ENCODE measurements at places on chromosomes 7 and 10. TPM values are rescaled to one million over a fixed set of nuclear protein-coding genes. Genes with fewer than 3 reads are reported as not detected.

DNA sequence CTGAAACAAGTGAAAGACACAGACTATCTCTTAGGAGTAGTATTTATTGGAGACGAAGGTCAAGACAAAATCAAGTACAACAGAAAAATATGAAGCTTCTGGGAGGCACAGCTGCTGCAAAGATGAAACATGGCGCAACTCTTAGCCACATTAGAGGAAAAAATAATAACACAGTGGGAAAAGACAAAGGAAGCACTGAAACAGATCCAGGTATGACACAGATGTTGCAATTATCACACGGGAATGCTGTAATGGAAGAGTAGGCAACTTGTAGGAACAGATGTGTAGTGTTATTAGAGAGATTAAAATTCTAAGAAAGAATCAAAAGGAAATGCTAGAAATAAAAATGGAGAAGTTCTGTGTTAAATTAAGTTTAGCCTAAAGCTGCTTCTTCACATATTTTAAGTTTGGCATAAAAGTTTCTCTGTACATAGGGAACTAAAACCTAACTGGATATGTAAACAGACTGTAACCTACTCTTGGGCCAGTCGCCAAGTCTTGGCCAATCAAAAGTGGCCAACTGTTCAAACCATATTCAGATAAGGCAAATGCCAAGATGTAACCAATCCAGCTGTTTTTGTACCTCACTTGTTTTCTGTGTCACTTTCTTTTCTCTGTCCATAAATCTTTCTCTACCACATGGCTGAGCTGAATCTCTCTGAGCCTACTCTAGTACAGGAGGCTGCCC is 1132.0 kb upstream of the LRRTM3 start:
- no peak for DNase-seq

DNA sequence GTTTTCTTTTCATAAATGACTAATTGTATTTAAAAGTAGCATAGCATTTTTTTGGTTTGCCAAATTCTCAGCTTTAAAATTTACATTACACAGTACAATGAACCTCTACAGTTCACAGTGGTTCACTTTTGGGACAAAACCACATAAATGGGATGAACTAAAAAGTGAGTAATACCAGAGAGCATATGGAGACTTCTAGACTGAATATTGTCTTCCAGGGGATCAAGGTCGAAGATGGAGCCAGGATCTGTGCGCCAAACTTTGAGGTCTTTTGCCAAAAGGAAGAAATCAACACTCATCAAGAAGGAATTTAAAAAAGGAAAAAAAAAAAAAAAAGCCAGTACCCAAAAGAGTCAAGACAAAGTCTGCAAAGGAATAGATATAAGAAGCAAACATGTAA is 87.5 kb downstream of the NEBL start:
- DNase-seq, result no peak

DNA sequence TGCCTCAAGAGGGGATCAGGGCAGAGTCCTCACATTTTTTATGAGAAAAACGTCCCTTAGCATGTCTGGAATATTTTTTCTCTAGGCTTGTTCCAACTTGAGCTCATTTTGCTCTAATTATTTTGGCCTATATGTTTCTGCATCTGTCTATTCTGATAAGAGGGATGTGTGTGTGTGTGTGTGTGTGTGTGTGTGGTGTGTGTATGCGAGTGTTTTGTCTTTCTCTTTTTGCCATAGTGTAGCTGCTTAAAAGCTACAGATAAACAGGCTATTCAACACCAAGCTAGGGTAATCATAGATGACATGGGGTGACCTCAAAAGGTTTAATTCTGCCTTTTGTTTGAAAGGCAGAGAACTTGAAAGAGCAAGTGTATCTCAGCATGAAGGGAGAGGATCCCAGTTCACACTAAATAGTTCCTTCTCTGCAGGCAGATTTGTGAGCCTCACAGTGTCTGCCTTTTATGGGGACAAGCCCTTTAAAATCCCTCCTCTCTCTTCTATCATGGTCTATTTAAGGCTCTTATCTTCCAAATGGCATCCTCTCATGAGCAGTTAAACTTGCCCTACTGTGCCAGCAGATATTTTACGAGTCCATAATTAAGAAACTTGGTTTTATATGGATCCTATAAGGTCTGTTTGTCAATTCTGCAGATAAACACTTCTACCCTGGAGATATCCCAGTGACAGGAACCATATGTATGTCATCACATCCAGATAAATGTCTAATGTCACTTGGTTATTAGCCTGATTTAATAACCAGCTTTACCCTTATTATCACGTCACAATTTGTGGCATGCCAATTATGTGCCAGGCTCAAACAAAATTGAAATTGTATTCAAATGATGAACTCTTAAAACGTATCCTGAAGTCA is 202.9 kb upstream of the MTPN start:
- DNase-seq, result no peak

DNA sequence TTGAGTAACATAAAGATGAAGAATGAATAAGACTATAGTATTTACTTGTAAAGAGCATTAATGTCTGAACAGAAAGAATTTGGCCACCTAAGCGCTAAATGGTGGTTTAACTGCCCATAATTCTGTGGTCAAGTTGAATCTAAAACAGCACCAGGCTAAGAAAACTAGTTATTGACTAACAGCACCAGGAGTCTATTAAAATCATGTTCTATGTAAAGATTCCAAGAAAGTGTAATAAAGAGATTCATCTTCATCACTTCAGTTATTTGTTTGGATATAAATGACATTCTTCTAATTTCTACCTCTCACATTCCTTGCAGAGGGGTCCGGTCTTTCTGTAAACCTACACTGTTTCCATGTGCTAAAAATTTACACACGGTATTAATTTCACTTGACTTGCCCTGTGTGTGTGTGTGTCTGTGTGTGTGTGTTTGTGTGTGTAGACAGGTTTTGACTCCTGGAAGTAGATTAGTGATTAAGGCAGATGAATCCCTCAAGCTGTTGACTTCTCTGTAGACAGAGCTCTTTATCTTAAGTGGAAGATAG is 84.4 kb downstream of the KLF6 start:
- DNase-seq, result no peak

GRCh38 chr7:2010551-2011265 is 222.0 kb downstream of the MAD1L1 start:
- DNase-seq, result peak; percentile 53

- no peak for DNase-seq
Observed at GRCh38 chr10:114431414-114432135, 27.3 kb upstream of the AFAP1L2 start.

GRCh38 chr7:133613250-133613790 is 360.4 kb downstream of the EXOC4 start:
- DNase-seq, result no peak

- no peak for DNase-seq
Observed at GRCh38 chr7:21828841-21829240, 116.9 kb downstream of the CDCA7L start.

CUL1 gene
- 23.4 TPM for polyA plus RNA-seq

DNA sequence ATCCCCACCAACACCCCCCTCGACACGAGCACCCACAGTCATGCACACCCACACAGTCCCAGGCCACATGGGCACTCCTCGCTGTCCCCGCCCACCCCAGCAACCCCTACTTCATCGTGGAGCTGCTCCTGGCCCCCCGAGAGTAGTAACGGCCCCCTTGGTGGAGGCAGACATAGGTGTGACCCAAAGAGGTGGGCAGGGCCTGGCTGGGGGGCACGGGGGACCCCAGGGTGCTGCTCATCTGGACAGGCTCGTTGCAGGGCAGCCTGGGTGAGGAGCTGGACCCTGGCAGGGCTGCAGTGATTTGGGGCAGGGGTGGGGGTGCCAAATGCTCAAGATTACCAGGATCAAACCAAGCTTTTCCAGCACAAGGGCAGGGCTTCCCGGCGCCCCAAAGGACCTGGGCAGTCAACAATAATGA is 42.4 kb upstream of the ZMIZ1 start:
- no peak for DNase-seq

GRCh38 chr10:15370212-15370855 is 755 bp downstream of the FAM171A1 start:
- peak; percentile 46 for DNase-seq

SPDYE9 gene
- not detected for polyA plus RNA-seq

DNA sequence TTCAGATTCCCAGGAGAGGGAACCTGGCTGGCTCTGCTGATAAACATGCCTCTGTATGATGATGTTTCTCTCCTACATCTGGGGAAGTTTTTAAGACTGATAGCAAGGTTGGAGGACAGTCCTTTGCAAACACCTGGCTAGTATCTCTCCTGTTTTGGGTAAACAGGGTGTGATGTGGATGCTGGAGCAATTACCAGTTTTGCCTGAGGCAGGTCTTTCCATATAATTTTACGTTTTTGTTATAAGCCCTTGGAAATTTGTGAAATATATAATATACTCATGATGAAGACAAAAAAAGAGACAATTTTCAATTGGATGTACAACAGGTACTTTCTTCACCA is 138.6 kb downstream of the ADAM22 start:
- no peak for DNase-seq

CALML3 gene
- polyA plus RNA-seq, result 15.9 TPM

- DNase-seq, result peak; percentile 24
Observed at GRCh38 chr10:62171791-62172190, 96.9 kb downstream of the RTKN2 start.

TAF6 gene
- 41.3 TPM for polyA plus RNA-seq

DNA sequence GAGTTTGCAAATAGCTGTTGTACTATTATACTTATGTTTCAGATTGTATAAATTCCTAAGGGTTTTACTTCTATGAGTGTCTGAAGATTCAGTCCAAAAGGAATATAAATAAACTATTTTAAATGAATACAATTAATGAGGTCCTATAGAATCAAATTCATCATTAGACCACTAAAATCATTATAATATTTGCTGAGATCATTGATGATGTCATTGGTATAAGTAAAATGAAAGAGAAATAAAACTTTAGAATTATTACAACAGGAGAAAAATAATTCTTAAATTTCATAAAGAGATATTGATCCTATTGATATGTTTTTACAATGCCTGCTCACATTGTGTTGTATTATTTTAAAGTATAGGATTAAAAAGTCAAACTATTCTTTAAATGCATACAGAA is 544.0 kb upstream of the ZWINT start:
- DNase-seq, result no peak

DNA sequence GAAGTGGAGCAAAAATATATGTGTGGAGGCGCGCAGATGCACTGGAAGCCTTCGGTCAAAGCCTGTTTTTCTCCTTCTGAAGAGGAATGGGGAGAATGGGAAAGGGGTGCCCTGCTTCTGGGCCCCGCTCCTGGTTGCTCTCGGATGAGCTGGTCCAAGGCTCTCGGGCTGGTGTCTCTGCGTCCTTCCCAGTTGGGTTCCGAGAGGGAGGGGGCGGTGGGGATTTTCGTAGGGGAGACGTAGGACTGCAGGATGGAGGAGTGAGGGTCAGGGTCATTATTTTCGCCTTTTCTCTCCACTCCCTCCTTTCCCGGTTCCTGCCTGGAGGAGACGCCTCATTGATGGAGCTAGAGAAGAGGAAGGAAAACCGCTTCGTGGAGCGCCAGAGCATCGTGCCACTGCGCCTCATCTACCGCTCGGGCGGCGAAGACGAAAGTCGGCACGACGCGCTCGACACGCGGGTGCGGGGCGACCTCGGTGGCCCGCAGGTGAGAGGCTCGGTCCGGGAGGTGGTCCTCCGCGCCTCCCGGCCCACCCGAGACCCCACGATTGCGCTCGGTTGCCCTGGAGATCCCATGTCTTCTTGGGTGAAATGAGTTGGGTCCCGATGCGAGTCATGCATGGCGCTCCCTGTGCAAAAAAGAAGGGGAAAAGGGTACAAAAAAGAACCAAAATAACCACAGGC is 790 bp downstream of the ADAM22 start:
- peak; percentile 66 for DNase-seq

- DNase-seq, result no peak
Observed at GRCh38 chr10:36393801-36394200, 731.6 kb upstream of the ANKRD30A start.

TMEM236 gene
- polyA plus RNA-seq, result 0.09 TPM

Measured in kidney (tissue), 22 donors.